ENCODE measurements at places on chromosomes 7 and 10.
A peak's percentile ranks its signal among the peaks of the same experiment; 100 is the strongest.

DNA sequence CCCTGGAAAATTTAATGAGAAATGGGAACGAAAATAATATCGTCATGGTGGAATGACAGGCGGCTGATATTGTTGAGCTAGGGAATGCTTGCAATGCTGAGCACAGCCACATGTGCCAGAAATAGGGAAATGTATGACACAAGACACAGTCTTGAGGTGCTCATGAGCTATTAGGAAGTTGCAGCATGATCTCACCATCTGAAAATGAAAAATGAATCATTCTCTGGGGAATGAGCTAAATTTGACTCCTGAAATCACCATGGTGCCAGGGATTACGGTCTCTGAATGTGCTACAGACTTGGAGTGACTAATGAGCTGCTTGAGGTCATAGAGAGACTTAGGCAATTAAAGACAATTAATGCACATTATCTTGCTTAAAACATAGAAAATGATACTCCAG is 845.0 kb downstream of the CNTNAP2 start:
- DNase-seq: no peak

- no peak for DNase-seq
These were observed 13.0 kb downstream of the OR9A2 start for GRCh38 chr7:143013893-143014292.

- DNase-seq: no peak
These were observed 143.1 kb downstream of the NPY start for GRCh38 chr7:24427048-24427447.

DNA sequence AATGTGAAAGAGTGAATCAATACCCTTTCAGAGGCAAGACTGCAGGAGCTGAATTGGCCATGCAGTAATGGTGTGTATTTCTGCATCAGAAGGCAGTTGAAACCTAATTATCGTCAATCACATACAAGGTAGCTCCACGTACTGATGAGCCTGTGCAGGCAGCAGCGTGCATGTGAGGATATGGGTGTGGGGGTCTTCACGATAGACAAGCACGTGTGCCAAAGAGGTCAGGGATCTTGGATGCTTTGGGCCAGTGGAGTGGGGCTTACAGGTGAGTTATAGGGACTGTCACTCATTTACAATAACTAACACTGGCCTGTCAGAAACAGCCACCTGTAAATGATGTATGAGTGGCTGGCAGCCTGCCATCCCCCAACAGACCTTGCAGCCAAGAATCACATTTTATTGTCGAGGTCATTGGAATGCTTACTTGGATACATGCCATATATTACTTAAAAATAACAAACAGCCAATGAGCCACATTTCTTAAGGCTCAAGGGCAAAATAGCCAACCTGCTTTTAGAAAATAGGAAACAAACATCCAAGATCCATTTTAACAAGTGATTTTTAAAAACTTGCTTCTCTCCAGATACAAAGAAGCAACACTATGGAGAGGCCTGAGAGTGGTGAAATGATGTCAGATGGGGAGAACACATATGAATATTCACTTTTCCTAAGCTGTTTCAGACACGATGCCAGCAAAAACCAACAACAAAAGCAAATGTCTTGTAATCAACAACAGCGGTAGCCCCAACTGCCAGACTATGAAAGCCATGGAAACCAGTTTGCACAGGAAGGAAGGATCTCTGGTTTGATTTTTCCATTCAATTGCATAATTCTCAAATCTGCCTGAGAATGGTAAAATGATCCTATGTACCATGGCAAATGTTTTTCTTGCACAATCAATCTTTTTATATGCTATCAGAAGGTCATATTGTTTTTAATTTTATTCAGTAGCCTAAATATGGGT is 210.7 kb downstream of the SKAP2 start:
- no peak for DNase-seq

GRCh38 chr10:109922358-109922975 is 844 bp downstream of the XPNPEP1 start:
- DNase-seq: no peak

GRCh38 chr10:132248455-132249225 is 59.1 kb downstream of the STK32C start:
- DNase-seq: peak; percentile 53

DNA sequence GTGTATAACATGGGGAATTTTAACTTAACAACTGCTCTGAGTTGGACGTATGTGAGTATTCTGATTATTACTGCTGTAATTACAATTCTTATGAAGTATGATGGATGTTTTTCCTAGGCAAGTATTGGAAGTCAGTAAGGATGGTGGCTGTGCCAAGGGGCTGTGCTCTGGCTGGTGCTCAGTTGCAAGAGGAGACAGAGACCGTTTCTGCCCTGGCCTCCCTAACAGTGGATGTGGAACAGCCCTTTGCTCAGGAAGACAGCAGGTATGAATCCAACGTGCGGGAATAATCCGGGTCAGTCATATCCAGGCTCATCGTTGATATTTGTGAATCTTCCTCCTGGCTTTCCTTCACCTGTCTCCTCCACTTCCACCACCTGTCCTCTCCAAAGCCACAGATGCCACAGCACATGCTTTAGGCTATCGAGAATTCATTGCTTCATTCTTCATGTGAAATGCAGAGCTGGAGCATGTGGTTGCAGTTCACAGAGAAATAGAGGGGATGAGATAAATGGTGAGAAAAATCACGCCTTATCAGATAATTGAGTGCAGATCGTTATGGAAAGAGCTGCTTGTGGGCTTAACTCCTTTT is 141.7 kb downstream of the TWIST1 start:
- DNase-seq: no peak

GRCh38 chr10:71218046-71218650 is 5.8 kb downstream of the UNC5B start:
- no peak for DNase-seq

- DNase-seq: no peak
These were observed 603 bp upstream of the HECW1 start for GRCh38 chr7:43111630-43112458.

- DNase-seq: no peak
These were observed 315.7 kb downstream of the EXOC4 start for GRCh38 chr7:133568544-133568943.

- no peak for DNase-seq
These were observed 22.2 kb downstream of the SGCE start for GRCh38 chr7:94633687-94634086.

DNA sequence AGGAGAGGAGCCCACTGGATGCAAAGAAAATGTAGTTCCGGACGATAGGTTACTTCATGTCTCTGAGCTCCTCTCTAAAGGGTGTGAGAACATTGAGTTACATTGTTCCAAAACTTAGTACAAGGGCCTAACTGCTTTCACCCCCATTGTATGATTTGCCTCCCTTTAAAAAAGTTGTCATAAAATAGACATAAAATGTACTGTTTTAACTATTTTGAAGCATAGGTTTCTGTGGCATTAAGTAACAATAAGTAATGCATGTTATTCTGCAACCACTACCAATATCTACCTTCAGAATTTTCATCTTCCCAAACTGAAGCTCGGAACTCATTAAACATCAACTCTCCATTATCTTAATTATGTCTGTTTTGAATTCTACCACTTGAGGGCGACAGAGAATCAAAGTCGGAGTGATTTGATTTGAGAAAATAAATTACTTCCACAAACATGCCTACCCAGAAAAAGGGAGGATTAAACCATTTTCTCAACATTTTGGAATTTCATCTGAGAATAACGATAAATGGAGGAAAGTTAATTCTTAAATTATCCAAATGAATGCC is 2.7 kb downstream of the IGFBP1 start:
- DNase-seq: no peak

DNA sequence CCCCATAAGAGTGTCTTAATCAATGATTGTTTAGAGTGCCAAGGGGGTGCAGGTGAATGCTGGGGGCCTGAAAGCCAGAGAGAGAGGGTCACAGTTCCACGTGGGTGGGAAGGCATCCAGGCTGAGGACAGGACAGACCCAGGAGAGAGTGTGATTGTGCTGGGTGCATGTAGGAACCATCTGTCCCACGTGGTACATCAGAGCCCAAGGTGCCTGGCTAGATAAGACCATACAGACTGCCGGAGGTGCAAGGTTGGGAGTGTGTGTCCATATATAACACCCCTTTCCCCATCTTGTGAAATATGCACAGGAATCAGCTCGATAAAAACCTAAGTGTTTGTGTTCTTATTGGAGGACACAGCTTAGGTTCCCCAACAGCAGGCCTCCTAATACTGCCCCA is 85.5 kb downstream of the WIPF3 start:
- DNase-seq: no peak

DNA sequence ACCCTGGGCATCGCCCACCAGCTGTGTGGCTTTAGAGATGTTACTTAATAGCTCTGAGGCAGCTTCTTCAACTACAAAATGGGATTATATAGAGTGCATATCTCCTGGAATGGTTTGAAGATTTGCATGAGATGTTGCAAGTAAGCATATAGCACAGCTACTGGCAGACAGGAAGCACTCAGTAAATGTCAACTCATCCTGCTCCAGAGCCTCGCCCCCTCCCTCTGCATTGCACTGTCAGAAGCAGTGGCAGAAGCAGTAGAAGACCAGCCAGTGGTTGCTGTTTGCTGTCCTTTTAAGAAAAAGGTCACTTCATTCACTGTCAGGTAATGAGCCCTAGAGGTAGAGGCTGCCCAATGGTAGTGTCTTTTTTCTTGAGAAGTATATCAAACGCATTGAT is 180.0 kb upstream of the GHITM start:
- DNase-seq: no peak

GRCh38 chr10:89836840-89837164 is 135.4 kb downstream of the KIF20B start:
- no peak for DNase-seq

DNA sequence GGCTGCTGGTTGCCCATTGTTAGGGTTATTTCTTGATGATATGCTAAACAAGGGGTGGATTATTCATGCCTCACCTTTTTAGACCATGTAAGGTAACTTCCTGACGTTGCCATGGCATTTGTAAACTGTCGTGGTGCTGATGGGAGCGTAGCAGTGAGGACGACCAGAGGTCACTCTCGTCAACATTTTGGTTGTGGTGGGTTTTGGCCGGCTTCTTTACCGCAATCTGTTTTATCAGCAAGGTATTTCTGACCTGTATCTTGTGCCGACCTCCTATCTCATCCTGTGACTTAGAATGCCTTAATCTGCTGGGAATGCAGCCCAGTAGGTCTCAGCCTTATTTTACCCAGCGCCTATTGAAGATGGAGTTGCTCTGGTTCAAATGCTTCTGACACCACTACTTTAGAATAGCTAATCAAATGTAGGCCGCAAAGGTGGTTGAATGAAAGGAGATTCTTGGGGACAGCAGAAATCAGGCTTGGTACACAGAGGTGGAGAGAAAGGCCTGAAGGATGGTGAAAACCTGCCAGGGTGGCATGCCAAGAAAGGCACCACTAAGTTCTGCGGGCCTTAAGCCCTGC is 17.9 kb upstream of the SMO start:
- DNase-seq: no peak

DNA sequence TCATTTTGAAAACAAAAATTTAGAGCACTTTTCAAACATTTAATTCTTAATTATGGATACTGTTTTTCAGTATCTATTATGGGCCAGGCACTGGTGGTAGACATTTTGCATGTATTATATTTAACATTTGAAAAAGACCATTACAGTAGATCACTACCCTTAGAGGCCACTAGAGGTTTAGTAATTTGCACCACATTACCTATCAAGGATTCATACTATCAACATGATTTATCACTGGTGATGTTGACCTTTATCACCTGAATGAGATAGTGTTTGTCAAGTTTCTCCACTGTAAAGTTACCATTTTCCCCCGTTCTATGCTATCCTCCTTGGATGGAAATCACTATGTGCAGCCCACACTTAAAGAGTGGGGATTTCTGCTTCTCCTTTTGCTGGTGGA is 4.4 kb upstream of the SNX13 start:
- no peak for DNase-seq

GRCh38 chr10:78868861-78869260 is 199.9 kb upstream of the ZMIZ1 start:
- no peak for DNase-seq

DNA sequence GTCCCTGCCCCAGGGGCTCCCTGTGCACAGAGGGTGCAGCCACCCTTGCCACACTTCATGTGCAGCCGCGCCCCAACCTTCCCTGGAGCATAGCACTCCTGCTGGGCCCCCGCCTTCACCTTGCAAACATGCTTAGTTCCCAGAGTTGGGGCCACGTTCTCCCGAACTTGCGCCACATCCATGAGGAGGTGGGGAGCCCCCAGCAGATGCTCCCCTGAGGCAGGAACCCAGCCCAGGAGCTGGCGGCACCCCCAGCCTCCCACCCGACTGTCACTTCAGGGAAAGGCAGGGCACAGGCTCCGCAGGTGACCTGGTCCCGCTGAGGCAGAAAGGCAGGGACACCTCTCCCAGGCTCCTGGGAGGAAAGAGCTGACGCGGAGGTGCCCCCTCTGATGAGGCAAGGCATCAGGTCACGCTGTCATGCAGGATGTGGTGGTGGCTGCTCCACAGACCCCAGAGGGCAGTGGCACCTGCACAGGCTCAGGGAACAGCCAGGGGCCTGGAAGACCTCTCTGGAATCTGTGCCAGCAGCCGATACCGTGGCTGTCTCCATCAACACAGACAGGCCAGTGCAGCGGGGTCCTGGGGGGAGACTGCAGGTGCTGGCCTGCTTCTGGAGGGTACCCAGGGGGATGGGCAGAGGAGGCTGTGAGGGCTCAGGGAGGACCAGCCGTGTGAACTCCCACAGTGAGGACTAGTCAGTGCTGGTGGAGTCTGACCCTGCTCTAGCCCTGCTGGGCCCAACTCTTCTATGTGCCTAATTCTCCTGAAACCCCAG is 221.3 kb downstream of the MAD1L1 start:
- DNase-seq: no peak

DNA sequence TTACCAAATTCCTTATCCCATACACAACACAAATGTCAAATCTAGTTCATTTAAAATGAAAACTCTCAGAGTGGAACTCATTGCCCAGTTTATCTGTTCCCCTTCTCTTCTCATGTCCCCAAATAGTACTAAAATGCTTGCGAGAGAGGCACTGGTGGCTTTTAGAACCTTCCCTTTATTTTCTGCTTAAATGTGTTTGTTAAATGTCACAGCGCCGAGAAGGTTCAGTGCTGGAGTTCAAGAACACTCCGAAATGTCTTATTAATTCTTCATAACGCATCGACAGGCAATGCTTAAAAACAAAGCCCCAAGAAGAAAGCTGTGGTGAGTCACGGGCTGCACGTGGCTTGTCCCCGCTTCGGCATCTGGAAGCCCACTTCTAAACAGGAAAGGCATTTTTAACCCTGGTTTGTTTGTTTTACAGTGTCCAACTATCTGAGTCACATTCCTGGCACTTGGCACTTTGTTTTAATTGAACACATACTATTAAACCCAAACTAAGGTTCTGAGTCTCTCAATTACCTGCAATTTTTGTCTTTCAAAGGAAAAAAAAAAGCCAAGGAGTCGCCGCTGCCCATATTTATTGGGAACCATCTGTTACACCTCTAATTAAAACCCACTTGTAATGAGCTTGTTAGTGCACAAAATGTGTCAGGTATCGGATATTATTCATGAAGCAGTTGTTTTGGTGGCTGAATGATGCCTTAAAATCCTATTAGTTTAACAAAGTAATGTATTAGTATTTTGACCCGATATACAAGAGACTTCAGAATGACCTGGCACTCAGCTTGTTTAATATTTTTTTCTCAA is 49.9 kb upstream of the MGMT start:
- no peak for DNase-seq

- DNase-seq: no peak
These were observed 1.6 kb upstream of the AGK start for GRCh38 chr7:141549582-141549981.

Measured in stimulated activated CD8-positive, alpha-beta memory T cell treated with anti-CD3 and anti-CD28 coated beads, Interleukin-7, amount 100 ng/mL, for 1 hour (primary cell).